ENCODE measurements at places on chromosomes 7 and 10.

DNA sequence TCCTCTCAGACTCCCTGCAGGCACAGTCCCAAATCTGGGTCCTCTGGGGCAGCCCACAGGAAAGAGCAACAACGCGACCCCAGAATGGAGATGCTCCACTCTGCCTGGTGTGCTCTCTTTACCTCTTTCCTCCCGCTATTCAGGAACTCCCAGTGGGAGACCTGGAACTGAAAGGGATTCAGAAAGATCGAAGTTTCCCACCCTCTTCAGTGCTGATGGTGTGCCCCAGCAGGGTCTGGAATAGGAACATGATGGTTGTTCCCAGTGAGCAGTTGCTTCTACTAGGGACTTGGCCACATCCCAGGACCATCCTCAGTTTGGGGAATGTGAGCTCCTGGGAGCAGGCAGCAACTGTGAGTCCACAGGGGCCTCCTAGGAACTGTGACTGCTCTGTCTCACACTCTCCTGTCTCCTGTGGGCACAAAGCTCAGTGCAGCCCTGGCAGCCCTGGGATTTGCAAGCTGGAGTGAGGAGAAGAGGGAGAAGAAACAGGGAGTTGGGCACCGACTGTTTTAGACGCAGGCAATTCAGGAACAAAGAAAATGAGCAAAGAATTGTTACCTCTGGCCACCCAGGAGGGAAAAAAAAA, 17.9 kb downstream of the OR6V1 start:
- H3K27me3 ChIP-seq, result peaks cover 7% of the 10 kb centered on the region
- H3K4me3 ChIP-seq, result no peak overlapping the region
- no peak overlapping the region for H3K27ac ChIP-seq
- H3K4me1 ChIP-seq, result no peaks in the 10 kb centered on the region
- DNase-seq, result no peak

DNA sequence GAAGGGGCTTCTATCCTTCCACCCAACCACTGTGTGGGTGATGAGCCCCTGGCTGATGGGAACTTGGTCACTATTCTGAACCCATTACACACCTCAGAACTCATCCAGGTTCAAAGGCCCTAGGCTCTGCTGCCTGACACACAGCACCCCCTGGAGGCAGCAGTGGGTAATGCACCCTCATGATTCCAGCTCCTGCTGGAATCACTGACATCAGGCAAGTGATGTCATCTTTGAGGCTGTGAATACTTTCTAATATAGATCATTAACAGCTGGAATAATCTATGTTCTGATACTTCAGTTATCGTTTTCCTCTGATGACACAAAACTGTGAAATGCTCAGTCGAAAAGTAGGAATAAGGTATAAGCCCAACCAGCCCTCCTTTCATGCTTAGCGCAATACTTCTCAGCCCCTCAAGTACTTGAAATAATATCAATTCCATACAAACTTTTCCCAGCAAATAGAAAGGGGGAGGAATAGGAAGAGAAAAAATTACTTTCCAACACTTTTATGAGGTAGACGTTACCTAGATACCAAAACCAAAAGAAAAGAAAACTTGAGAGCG, 7.5 kb upstream of the RBP3 start:
- no peaks in the 10 kb centered on the region for H3K36me3 ChIP-seq
- peaks cover 10% of the 10 kb centered on the region for H3K27me3 ChIP-seq
- H3K4me1 ChIP-seq, result no peaks in the 10 kb centered on the region

DNA sequence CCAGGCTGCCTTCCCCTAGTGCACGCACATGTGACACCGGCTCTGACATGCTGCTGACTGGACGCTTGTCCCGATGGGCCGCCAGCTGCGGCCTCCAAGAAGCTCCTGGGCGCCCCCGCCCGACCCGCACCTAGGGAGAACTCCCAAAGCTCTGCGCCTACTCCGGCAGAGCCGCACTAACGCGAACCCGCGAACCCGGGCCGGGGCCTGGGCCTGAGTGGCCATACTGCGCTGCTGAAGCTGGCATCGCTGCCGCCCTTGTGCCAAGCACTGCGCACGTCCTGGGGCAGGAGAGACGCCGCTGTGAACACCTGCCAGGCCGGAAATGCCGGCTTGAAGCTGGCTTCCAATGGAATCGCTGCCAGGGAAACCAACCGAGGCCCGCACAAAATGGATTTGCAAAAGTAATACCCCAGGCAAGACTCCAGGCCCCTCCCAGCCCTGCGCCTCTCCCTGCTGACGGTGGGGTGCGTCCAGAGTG, 85.1 kb downstream of the WASHC2A start:
- no peaks in the 10 kb centered on the region for H3K36me3 ChIP-seq
- no peak for DNase-seq
- no peak overlapping the region for H3K27ac ChIP-seq
- no peaks in the 10 kb centered on the region for H3K4me1 ChIP-seq
- H3K4me3 ChIP-seq, result no peak overlapping the region

DNA sequence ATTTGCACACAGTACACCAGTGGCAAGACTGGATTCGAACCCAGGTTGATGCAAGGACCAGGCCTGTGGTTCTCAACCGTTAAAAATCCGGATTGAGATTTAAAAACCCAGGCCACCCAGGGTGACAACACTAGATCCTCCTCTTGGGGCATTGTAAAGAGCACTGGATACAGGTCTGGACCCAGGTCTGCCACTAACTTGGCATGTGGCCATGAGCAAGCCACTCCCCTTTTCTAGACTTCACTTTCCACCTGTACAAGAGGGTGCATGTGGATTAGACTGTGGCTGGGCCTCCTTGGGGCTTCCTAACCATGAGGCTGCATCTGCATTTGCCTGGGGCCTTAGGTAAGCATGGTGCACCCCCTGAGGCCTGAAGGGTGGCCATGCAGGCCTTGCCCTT, 21.7 kb upstream of the SLC29A3 start:
- peaks cover 6% of the 10 kb centered on the region for H3K4me1 ChIP-seq
- no peak for DNase-seq
- no peaks in the 10 kb centered on the region for H3K36me3 ChIP-seq
- no peak overlapping the region for H3K27ac ChIP-seq
- H3K4me3 ChIP-seq, result no peak overlapping the region

- no peaks in the 10 kb centered on the region for H3K27me3 ChIP-seq
- no peak overlapping the region for H3K4me3 ChIP-seq
- no peak for DNase-seq
Observed at GRCh38 chr7:111223802-111224253, 132.9 kb downstream of the LRRN3 start.

DNA sequence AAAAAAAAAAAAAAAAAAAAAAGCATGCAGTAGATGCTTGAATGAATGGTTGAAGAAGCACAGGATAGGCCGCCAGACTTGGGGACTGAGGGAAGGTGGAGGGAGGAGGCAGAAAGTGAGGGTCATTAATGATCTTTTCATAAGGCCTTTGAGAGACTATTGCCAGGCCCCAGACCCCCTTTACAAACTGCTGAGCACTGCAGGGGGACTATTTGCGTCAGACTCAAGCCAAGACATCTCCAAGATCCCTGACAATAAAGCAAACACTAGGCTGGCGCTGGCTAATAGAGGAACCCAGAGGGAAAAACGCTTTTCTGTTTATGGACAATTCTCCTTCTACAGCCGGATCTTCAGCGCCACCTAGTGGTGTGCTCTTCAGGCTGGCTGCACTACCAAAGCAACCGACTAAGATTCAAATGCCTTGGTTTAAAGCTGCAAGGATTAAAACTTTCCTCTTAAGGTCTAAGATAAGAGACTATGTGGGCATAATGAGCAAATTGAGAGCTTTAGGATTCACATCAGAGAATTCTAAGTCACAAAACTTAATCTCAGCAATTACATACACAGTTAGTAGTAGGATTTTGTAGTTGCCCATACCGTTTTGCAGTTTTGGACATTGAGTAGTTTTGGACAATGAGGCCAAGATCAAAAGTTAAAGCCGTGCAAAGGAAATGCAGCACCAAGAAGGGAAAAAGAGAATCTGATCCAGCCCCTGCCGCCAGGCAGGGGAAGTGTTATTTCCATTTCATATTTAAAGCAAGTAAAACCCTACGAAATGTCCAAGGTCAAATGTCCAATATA, 17.9 kb upstream of the AGK start:
- peaks cover 3% of the 10 kb centered on the region for H3K4me1 ChIP-seq
- peaks cover 45% of the 10 kb centered on the region for H3K27me3 ChIP-seq

Data from activated naive CD8-positive, alpha-beta T cell treated with anti-CD3 and anti-CD28 coated beads, Interleukin-2, amount 50 U/mL, for 24 hours (primary cell).